ENCODE measurements at places on chromosomes 6 and 20.
A peak's percentile ranks its signal among the peaks of the same experiment; 100 is the strongest.

DNA sequence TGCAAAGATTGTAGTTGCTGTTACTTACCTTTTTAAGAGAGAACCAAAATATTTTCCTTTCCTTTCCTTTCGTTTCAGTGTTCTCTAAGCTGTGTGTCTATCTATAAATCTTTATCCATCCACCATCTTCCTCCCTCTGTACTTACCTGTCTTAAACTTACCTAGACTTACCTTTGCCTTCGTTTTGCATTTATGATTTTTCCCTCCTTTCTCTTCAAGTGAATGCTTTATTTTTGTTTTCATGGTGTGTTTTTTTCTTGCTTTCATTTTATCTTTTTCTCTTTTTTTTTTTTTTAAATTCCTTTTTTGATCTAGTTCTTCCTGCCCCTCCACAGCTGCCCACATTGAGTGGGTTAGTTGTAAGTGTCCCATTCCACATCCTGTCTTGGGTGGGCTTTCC, 26.2 kb downstream of the ARID1B start:
- peaks cover 2% of the 10 kb centered on the region for H3K27me3 ChIP-seq
- H3K4me3 ChIP-seq: no peak overlapping the region
- H3K4me1 ChIP-seq: peaks cover 33% of the 10 kb centered on the region
- H3K36me3 ChIP-seq: no peaks in the 10 kb centered on the region

- H3K4me1 ChIP-seq: peaks cover 2% of the 10 kb centered on the region
- no peak overlapping the region for H3K27ac ChIP-seq
- H3K27me3 ChIP-seq: no peaks in the 10 kb centered on the region
- peaks cover 3% of the 10 kb centered on the region for H3K36me3 ChIP-seq
These were observed 119.3 kb upstream of the F13A1 start for GRCh38 chr6:6439778-6440177.

DNA sequence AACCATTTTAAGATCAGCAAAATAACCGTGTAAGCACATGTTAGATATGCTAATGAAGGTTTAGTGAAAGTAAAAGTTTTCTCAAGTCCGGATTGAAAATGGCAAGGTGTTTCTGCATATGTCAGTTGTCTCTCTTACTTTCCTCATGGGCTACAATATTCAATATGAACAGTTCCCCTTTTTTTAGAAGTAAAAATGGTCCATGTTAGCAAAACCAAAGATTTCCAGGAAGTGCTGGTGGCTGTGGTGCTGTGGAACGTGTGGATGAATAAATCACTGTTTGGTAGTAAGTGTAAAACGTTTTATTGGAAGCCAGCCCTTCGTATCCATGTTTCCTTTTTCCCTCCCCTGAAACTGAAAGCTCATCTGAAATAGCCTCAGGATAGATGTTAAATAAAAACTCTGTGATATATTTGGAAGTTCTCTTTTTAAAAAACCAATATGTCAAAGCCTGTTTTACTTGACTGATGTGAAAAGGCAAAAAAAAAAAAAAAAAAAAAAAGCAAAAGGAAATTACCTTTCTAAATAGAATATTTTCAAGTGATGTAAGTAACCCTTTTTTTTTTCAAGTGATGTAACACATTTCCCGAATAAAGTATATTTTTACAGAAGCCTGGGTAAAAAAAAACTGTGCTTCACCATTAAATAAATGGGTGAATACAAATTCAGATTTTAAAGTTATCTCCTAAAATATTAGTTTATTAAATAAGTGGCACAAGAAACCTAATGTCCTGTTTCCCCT, 41.9 kb downstream of the PLEKHG1 start:
- no peak overlapping the region for H3K4me3 ChIP-seq
- H3K27me3 ChIP-seq: peaks cover 1% of the 10 kb centered on the region
- H3K4me1 ChIP-seq: no peaks in the 10 kb centered on the region
- no peak for DNase-seq
- H3K36me3 ChIP-seq: no peaks in the 10 kb centered on the region
- H3K27ac ChIP-seq: no peak overlapping the region

- H3K27ac ChIP-seq: no peak overlapping the region
- H3K27me3 ChIP-seq: peaks cover 6% of the 10 kb centered on the region
- H3K4me3 ChIP-seq: no peak overlapping the region
- no peak for DNase-seq
- no peaks in the 10 kb centered on the region for H3K36me3 ChIP-seq
These were observed 175.5 kb downstream of the MYLK4 start for GRCh38 chr6:2575236-2575635.

DNA sequence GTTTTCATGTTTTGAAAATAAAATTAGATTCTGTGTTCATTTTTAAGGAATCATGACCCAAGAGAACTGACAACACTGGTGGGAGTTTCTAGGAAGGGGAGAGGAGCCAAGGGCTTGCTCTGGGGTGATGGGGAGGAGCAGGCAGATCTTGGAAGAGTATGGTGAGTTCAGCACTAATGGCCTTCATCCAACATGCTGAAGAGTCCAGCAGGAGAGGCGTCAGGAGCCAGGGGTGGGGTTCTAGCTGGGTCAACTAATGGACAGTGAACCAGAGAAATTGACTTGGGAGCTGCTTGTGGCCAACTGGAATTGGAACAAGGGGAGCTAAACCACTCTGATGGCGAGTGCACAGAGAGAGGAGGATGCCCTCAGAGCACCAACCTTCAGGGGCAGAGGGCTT, 107.1 kb downstream of the MRPL14 start:
- DNase-seq: no peak
- peaks cover 15% of the 10 kb centered on the region for H3K27me3 ChIP-seq
- no peak overlapping the region for H3K4me3 ChIP-seq
- H3K36me3 ChIP-seq: peaks cover 6% of the 10 kb centered on the region
- H3K27ac ChIP-seq: no peak overlapping the region

DNA sequence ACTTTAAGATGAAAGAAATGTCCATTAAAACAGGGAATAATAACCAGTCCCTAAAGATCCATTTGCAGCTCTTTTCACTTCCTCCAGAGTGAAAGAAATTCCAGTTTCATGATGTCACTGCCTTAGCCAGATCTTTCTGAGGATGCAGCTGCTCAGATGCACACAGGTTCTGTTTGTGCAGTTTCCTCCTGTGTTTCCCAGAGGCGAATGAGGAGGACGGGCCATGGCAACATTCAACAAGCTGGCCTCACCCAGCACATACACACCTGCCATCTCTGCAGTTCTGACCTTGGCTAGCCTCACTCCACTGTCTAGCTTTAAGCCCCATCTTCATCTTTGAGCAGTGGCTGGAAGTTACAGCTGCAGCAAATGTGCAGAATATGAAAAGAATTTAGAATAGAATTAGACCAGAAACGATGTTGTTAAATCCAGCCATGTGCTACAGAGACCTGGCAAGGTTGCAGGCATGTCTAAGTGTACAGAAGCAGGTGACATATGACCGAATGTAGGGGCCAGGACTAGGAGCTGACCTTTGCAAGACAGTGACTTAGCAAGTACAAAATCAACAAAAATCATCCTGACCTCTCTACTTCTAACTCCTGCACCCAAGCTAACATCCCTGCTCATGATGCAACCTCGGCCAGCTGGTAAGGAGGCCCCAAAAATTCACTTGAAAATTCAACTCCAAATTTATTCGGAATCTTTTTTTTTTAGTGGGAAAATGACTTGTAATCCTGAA, 35.0 kb downstream of the FAM50B start:
- no peaks in the 10 kb centered on the region for H3K27me3 ChIP-seq
- H3K36me3 ChIP-seq: peaks cover 18% of the 10 kb centered on the region
- no peak overlapping the region for H3K4me3 ChIP-seq

- H3K27ac ChIP-seq: no peak overlapping the region
- no peaks in the 10 kb centered on the region for H3K4me1 ChIP-seq
- no peak for DNase-seq
- peaks cover 4% of the 10 kb centered on the region for H3K27me3 ChIP-seq
- peaks cover 3% of the 10 kb centered on the region for H3K36me3 ChIP-seq
These were observed 36.2 kb upstream of the ZMYND8 start for GRCh38 chr20:47392721-47393073.

DNA sequence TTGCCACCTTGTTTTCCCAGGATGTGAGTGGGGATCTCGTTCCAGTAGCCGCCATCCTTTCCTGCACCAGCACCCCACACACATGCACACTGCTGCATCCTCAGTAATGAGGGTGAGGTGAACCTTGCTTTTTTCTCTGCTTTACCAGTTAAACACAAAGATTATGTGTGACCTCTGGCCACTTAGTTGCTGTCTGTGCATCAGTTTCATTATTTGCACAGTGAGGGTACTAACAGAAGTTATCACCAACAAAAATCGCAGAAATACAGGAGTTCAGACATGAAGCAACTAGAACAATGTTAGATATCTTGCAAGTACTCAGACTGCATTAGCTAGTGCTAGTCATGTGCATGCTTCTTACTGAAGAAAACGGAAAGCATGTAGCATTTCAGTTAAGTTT, 17.4 kb upstream of the DACT2 start:
- H3K27ac ChIP-seq: no peak overlapping the region
- H3K4me1 ChIP-seq: no peaks in the 10 kb centered on the region
- H3K27me3 ChIP-seq: peaks cover 3% of the 10 kb centered on the region
- no peak overlapping the region for H3K4me3 ChIP-seq
- no peaks in the 10 kb centered on the region for H3K36me3 ChIP-seq

GRCh38 chr6:703552-703951, 10.6 kb upstream of the EXOC2 start:
- H3K4me3 ChIP-seq: no peak overlapping the region
- H3K27ac ChIP-seq: no peak overlapping the region
- DNase-seq: no peak
- no peaks in the 10 kb centered on the region for H3K36me3 ChIP-seq
- peaks cover 4% of the 10 kb centered on the region for H3K27me3 ChIP-seq

GRCh38 chr6:53532061-53532797, 12.7 kb downstream of the GCLC start:
- no peaks in the 10 kb centered on the region for H3K36me3 ChIP-seq
- H3K27me3 ChIP-seq: no peaks in the 10 kb centered on the region
- H3K27ac ChIP-seq: no peak overlapping the region
- DNase-seq: no peak
- H3K4me1 ChIP-seq: peaks cover 4% of the 10 kb centered on the region

- H3K4me3 ChIP-seq: no peak overlapping the region
- no peaks in the 10 kb centered on the region for H3K27me3 ChIP-seq
- peaks cover 7% of the 10 kb centered on the region for H3K36me3 ChIP-seq
- H3K4me1 ChIP-seq: peaks cover 20% of the 10 kb centered on the region
- DNase-seq: no peak
These were observed 91.8 kb downstream of the CARMIL1 start for GRCh38 chr6:25371037-25371347.

- no peak overlapping the region for H3K4me3 ChIP-seq
- peaks cover 15% of the 10 kb centered on the region for H3K4me1 ChIP-seq
- peaks cover 12% of the 10 kb centered on the region for H3K27me3 ChIP-seq
These were observed 11.6 kb upstream of the ARFGEF2 start for GRCh38 chr20:48909910-48910309.

- no peak for DNase-seq
- no peaks in the 10 kb centered on the region for H3K36me3 ChIP-seq
- no peaks in the 10 kb centered on the region for H3K4me1 ChIP-seq
- no peak overlapping the region for H3K27ac ChIP-seq
- no peak overlapping the region for H3K4me3 ChIP-seq
These were observed 87.2 kb upstream of the EDN1 start for GRCh38 chr6:12203001-12203400.

DNA sequence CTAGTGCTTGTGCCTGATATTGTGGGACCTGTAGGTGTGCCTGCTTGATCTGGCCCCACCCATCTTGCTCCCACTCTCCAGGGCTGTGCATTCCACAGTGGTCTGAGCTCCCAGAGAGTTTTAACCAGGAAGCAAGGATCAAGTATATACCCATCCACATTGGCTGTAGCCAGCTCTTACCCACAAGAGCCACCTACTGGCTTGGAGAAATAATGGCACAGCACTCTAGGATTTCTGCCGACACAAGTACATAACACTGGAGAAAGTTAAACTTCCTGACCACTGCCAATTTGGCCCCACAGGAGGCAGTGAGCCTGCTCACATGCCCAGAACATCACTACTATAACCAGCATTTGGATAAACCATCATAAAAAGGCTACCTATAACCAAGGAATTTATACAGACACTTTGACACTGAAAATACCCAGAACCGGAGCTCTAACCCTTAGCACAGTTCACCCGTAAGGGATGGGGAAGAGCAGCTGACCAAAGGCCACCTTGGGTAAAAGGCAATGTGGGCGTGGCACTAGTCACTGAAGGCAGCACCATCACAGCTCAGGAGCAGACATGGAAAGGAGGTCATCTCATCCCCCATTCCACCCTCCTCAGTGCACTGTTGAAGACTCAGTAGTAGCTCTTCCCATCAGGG, 440.4 kb downstream of the BTBD3 start:
- no peaks in the 10 kb centered on the region for H3K4me1 ChIP-seq
- H3K36me3 ChIP-seq: no peaks in the 10 kb centered on the region
- H3K4me3 ChIP-seq: no peak overlapping the region
- DNase-seq: no peak
- no peak overlapping the region for H3K27ac ChIP-seq

GRCh38 chr20:19872001-19872400, 113.9 kb downstream of the RIN2 start:
- H3K4me3 ChIP-seq: no peak overlapping the region
- H3K27me3 ChIP-seq: peaks cover 4% of the 10 kb centered on the region
- peaks cover 20% of the 10 kb centered on the region for H3K36me3 ChIP-seq
- no peak overlapping the region for H3K27ac ChIP-seq
- no peaks in the 10 kb centered on the region for H3K4me1 ChIP-seq

DNA sequence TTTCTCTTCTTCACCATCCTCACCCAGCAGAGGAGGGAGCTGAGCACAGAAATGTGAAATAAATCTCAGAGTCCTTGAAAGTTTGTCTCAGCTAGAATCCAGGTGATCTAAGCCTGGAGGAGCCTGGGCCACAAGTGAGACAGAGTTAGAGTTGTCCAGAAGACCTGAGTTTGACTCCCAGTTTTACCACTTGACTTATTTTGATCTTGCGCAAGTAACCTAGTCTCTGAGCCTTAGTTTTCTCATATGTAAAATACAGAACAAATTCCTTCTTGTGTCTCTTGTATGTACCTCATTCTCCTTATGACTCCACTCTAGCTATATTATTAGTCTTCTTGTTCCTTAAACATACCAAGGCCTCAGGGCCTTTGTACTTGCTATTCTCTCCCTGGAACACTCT, 36.7 kb downstream of the RALY start:
- H3K27me3 ChIP-seq: peaks cover 3% of the 10 kb centered on the region
- no peak for DNase-seq
- H3K36me3 ChIP-seq: peaks cover 5% of the 10 kb centered on the region
- H3K4me1 ChIP-seq: peaks cover 33% of the 10 kb centered on the region

- H3K4me3 ChIP-seq: no peak overlapping the region
- no peaks in the 10 kb centered on the region for H3K36me3 ChIP-seq
- DNase-seq: no peak
- no peaks in the 10 kb centered on the region for H3K4me1 ChIP-seq
These were observed 32.1 kb upstream of the BMP6 start for GRCh38 chr6:7693827-7694226.

GRCh38 chr6:158441716-158442215, 118.1 kb upstream of the TMEM181 start:
- H3K4me3 ChIP-seq: no peak overlapping the region
- H3K27me3 ChIP-seq: peaks cover 2% of the 10 kb centered on the region
- peaks cover 4% of the 10 kb centered on the region for H3K36me3 ChIP-seq
- peak overlapping the region; percentile 40 for H3K27ac ChIP-seq
- H3K4me1 ChIP-seq: peaks cover 5% of the 10 kb centered on the region

GRCh38 chr6:1801401-1801800, 191.7 kb downstream of the FOXC1 start:
- no peak overlapping the region for H3K27ac ChIP-seq
- no peaks in the 10 kb centered on the region for H3K27me3 ChIP-seq
- no peaks in the 10 kb centered on the region for H3K36me3 ChIP-seq
